Ecto neural progenitor cell (in vitro differentiated cells): ENCODE measurements at places on chromosomes 3 and 15.

GRCh38 chr15:58466566-58466965, 34.8 kb downstream of the LIPC start:
- DNase-seq: no peak

DNA sequence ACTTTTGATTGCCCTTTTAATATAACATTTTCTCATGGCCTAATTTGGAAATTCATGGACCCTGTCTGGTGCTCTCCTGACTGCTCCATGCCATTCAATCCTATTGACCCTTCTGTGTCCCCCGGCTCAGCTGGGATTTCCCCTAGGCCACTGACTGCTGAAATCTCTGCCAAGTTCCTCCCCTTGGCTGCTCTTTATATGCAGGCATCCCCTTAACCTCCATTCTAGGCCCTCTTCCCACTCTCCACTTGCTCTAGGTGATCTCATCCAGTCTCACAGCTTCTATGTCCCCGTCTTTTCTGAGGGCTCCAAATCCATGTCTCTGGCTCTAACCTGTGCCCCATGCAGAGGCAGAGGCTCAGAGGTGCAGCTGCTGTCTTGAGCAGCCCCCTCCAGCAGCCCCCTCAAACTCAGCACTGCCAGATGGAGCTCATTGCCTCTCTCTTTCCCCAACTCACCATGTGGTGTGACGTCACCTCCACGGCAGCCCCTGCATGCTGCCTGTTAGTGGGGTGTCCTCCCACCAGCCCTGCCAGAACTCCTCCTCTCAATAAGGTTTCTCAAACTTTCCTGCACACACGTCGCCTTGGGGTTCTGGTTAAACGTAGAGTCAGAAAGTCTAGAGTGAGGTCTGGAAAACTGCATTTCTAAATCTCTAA, 6.6 kb downstream of the FSD2 start:
- DNase-seq: no peak

DNA sequence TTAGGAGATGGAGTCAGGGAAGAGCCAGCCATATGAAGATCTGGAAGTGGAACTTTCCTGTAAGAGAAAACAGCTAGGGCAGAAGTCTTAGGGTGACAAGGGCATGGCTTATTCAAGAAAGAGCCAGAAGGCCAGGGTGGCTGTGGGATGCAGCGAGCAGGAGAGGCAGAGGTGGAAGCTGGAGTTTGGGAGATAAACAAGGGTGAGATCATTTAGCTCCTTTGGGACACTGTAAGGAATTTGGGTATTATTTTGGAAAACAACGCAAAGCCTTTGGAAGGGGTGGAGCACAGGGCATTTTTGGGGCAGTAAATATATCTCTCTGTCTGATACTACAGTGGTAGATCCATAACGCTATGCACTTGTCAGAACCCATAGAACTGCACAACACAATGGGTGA, 5.0 kb upstream of the IL16 start:
- no peak for DNase-seq

DNA sequence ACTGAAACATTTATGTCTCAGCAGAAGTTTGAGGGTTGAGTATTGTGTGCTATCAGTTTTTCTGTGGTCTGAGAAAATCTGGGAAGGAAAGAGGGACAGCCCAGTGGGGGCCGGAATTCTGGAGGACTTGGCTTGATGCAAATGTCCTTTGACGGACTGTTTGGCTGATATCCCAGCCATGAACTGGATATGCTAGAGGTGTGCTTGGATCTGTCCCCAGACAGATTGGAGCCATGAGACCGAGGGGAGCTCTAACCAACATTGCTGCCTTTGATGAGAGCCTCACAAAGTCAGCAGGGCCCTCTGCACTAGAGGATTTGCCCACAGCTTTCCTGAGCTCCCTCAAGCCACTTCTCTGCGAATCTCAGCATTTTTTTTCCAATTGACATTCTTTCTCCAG, 405.6 kb downstream of the NTRK3 start:
- no peak for DNase-seq

GRCh38 chr15:94930441-94930840, 699.1 kb downstream of the MCTP2 start:
- no peak for DNase-seq

GRCh38 chr15:38220606-38221273, 31.9 kb upstream of the SPRED1 start:
- no peak for DNase-seq

- no peak for DNase-seq
Measured at GRCh38 chr3:104646196-104646595, 720.5 kb upstream of the ALCAM start.
